Chondrocyte (in vitro differentiated cells): ENCODE measurements at places on chromosomes 4 and X. TPM values are rescaled to one million over a fixed set of nuclear protein-coding genes. Genes with fewer than 3 reads are reported as not detected.

Gene SPATA18
- total RNA-seq = 17.9 to 18.7 TPM (median 18.6 TPM) in 3 replicates

Gene AMOT
- 7.1 to 9.5 TPM (median 7.9 TPM) in 3 replicates for total RNA-seq

Gene LONRF3
- 0.07 to 0.10 TPM in 2 of 3 replicates, not detected in the other for total RNA-seq

Gene GAGE12E
- not detected in 3 replicates for total RNA-seq

Gene MAOA
- total RNA-seq = 0.46 to 4.0 TPM (median 3.4 TPM) in 3 replicates

Gene GUF1
- 14.1 to 17.8 TPM (median 14.1 TPM) in 3 replicates for total RNA-seq

Gene SRD5A3
- total RNA-seq = 23.9 to 31.4 TPM (median 29.0 TPM) in 3 replicates

Gene EXOC1L
- not detected in 3 replicates for total RNA-seq

Gene SSX3
- not detected in 3 replicates for total RNA-seq

Gene LETM1
- 39.6 to 45.2 TPM (median 41.3 TPM) in 3 replicates for total RNA-seq

Gene CFAP299
- total RNA-seq = 0.52 TPM in 1 of 3 replicates, not detected in the others

Gene SASH3
- not detected in 3 replicates for total RNA-seq

Gene MAMLD1
- total RNA-seq = 6.0 to 9.3 TPM (median 8.8 TPM) in 3 replicates

GRCh38 chr4:170497112-170497511 is 407.4 kb upstream of the AADAT start:
- no peak overlapping the region for H3K27ac ChIP-seq
- H3K36me3 ChIP-seq = no peaks in the 10 kb centered on the region
- peaks cover 4% of the 10 kb centered on the region for H3K27me3 ChIP-seq
- DNase-seq = no peak
- no peak overlapping the region for H3K4me3 ChIP-seq

DNA sequence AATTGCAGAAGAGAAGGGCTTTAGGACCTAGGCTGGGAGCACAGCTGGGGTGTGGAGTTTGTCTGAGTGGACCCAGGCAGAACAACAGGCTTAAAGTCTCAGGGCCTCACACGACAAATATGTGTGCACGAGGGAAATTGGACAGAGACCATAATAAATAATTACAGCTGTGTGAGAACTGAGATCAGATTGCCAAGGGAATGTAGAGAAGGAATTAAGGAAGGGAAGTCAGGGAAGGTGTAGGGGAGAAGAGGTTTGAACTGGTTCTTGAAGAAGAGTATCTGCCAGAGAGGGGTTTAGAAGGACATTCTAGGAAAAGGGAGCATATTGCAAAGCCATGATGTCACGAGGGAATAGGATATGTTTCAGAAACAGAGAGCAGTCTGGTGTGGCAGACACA is 120.7 kb upstream of the TSPAN5 start:
- DNase-seq = no peak
- H3K4me1 ChIP-seq = peaks cover 13% of the 10 kb centered on the region
- H3K4me3 ChIP-seq = no peak overlapping the region
- no peak overlapping the region for H3K27ac ChIP-seq

- no peaks in the 10 kb centered on the region for H3K4me1 ChIP-seq
- H3K27ac ChIP-seq = no peak overlapping the region
- no peaks in the 10 kb centered on the region for H3K27me3 ChIP-seq
- H3K4me3 ChIP-seq = no peak overlapping the region
Measured at GRCh38 chrX:130645955-130646583, 244.3 kb downstream of the RBMX2 start.

DNA sequence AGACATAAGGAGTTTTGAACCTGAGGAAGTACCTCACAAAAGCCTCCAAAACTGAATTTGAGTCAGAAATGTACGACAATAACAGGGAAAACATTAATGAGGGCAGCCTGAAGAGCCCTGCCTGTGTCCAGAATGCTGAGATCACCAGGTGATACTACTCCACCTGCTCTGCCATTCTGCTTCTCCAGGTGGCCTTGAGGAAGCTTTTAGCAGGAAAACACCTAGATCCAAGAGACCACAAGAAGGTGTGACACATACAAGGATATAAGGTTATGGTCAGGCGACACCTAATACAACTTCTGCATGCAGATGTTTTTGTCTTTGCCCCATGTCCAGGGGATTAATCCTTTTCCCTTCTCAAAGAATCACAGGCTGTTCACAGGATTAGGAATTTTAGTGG is 15.3 kb downstream of the SOWAHB start:
- no peaks in the 10 kb centered on the region for H3K27me3 ChIP-seq
- no peak overlapping the region for H3K4me3 ChIP-seq
- no peaks in the 10 kb centered on the region for H3K36me3 ChIP-seq
- peaks cover 25% of the 10 kb centered on the region for H3K4me1 ChIP-seq
- peak overlapping the region; percentile 38 for H3K27ac ChIP-seq

DNA sequence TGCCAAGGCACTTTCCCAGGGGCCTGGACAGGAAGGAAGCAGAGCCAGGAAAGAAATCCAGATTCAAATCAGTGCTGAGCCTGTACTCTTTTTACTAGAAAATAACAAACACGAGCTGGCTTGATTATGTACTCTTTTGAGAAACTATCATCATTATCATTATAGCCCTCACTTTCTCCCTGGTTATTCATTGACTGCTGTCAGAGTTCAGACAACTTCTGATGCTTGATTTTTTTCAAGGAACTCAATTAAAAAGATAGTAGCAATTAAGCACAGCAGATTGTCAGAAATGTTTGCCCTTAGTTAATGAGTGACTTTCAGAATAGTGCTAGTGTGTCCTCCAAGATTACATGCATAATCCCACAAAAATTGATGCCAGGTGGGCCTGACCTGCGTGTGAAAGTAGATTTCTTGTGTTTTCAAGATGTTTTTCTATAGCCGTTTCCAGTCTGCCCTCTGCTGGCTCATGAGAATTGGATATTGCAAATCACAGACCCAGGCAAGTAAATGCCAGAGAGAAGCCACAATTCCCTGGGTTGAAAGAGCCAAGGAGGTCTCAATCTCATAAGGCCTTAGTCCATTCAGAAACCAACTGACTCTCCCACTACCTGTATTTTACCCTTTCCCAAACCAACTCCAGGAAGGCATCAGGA is 14.3 kb upstream of the PNPLA4 start:
- H3K27me3 ChIP-seq = peaks cover 6% of the 10 kb centered on the region
- DNase-seq = no peak
- no peak overlapping the region for H3K4me3 ChIP-seq
- no peaks in the 10 kb centered on the region for H3K36me3 ChIP-seq

DNA sequence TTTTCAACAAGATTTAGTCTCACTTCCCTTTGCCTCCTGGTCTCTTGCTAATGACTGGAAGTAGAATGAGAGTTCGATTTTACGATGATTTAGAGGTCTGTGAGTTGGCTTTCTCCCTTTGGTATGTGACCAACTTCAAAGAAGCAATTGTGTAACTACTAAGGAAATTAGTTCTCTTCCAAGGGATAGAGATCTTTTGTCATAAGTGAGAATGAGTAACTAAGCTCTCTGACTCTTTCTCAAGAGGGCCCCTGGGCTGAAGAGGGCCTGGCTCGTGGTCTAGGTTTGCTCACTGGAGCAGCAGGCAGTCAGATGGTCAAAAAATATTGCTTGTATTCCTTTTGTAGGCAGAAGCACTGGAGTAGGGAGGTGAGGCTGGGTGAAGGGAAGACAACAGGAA is 176.3 kb downstream of the ENOX2 start:
- no peak for DNase-seq
- no peak overlapping the region for H3K4me3 ChIP-seq
- no peaks in the 10 kb centered on the region for H3K27me3 ChIP-seq
- H3K4me1 ChIP-seq = no peaks in the 10 kb centered on the region
- H3K36me3 ChIP-seq = peaks cover 10% of the 10 kb centered on the region

- H3K36me3 ChIP-seq = peaks cover 8% of the 10 kb centered on the region
- H3K27ac ChIP-seq = no peak overlapping the region
- peaks cover 6% of the 10 kb centered on the region for H3K4me1 ChIP-seq
- no peak overlapping the region for H3K4me3 ChIP-seq
Measured at GRCh38 chr4:1022051-1022738, 10.8 kb downstream of the FGFRL1 start.

DNA sequence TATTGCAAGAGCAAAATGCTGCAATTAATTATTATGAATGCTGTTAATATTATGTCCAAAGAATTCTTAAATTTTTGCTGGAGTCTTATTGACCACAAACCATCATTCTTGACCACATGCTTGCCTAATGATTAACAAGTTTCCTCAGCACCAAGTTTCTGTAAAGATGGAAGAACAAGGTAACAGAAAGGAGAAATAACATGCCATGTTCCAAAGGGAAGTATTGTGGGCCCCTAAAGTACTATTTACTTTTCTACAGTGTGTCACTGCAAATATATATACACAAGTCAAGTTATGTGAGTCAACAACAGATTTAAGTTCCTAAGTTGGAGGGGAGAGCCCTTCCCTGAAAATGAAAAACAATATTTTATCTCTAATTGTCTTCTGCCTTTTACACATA is 20.6 kb downstream of the FAM47E start:
- peaks cover 2% of the 10 kb centered on the region for H3K36me3 ChIP-seq
- H3K27me3 ChIP-seq = peaks cover 4% of the 10 kb centered on the region
- DNase-seq = no peak

- H3K4me1 ChIP-seq = peaks cover 9% of the 10 kb centered on the region
- peaks cover 3% of the 10 kb centered on the region for H3K36me3 ChIP-seq
- H3K27ac ChIP-seq = no peak overlapping the region
- H3K27me3 ChIP-seq = no peaks in the 10 kb centered on the region
- no peak for DNase-seq
- H3K4me3 ChIP-seq = no peak overlapping the region
Measured at GRCh38 chr4:16264798-16265197, 38.5 kb upstream of the TAPT1 start.

- peaks cover under 1% of the 10 kb centered on the region for H3K4me1 ChIP-seq
- no peaks in the 10 kb centered on the region for H3K27me3 ChIP-seq
- H3K4me3 ChIP-seq = no peak overlapping the region
- no peaks in the 10 kb centered on the region for H3K36me3 ChIP-seq
- DNase-seq = no peak
Measured at GRCh38 chrX:110066488-110067225, 63.7 kb downstream of the TMEM164 start.

DNA sequence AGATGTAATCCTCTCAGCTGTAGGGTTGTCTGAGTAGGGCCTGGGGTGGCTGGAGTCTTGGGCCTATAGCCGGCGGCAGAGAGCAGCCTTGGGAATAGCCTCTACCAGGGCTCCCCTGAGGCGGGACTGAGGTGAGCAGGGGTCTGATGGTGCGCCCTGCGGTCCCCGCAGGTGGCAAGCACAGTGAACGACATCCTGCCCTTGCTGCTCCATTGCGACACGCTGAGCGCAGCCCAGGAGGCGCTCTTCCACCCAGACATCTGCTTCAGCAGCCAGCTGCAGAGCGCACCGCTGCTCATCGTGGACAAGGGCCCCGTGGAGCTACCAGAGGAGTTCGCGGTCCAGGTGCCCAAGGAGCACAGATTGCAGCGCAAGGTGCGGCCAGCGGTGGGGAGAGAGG is 317.0 kb downstream of the ADGRL3 start:
- no peaks in the 10 kb centered on the region for H3K36me3 ChIP-seq
- no peak for DNase-seq
- no peak overlapping the region for H3K4me3 ChIP-seq
- H3K27ac ChIP-seq = no peak overlapping the region
- H3K4me1 ChIP-seq = peaks cover 25% of the 10 kb centered on the region

GRCh38 chr4:25914670-25915352 is 791 bp downstream of the SMIM20 start:
- H3K36me3 ChIP-seq = no peaks in the 10 kb centered on the region
- H3K27ac ChIP-seq = peak overlapping the region; percentile 74
- H3K27me3 ChIP-seq = no peaks in the 10 kb centered on the region
- DNase-seq = no peak
- peaks cover 21% of the 10 kb centered on the region for H3K4me1 ChIP-seq

GRCh38 chr4:69727926-69728325 is 32.5 kb downstream of the SULT1B1 start:
- no peaks in the 10 kb centered on the region for H3K27me3 ChIP-seq
- no peak for DNase-seq
- no peaks in the 10 kb centered on the region for H3K36me3 ChIP-seq
- H3K27ac ChIP-seq = no peak overlapping the region
- peaks cover 47% of the 10 kb centered on the region for H3K4me1 ChIP-seq
- no peak overlapping the region for H3K4me3 ChIP-seq

- no peak overlapping the region for H3K27ac ChIP-seq
- no peaks in the 10 kb centered on the region for H3K36me3 ChIP-seq
- H3K4me1 ChIP-seq = no peaks in the 10 kb centered on the region
- no peak for DNase-seq
- H3K4me3 ChIP-seq = no peak overlapping the region
- no peaks in the 10 kb centered on the region for H3K27me3 ChIP-seq
Measured at GRCh38 chrX:118983513-118983912, 9.1 kb downstream of the LONRF3 start.

GRCh38 chr4:135267148-135267865 is 1065.7 kb upstream of the PABPC4L start:
- no peak overlapping the region for H3K27ac ChIP-seq
- no peaks in the 10 kb centered on the region for H3K36me3 ChIP-seq
- no peak for DNase-seq
- no peak overlapping the region for H3K4me3 ChIP-seq
- no peaks in the 10 kb centered on the region for H3K27me3 ChIP-seq
